ENCODE measurements at places on chromosomes 12 and 14. TPM values are rescaled to one million over a fixed set of nuclear protein-coding genes. Genes with fewer than 3 reads are reported as not detected.

The TRHDE gene
- 0.66 TPM for total RNA-seq

The C12orf42 gene
- total RNA-seq, result not detected

The SMIM41 gene
- total RNA-seq, result not detected

The NOPCHAP1 gene
- 26.0 TPM for total RNA-seq

The TMEM117 gene
- total RNA-seq, result 7.3 TPM

The PUS7L gene
- total RNA-seq, result 10.6 TPM

The GLRX5 gene
- total RNA-seq, result 62.8 TPM

The RDH12 gene
- not detected for total RNA-seq

The CCND2 gene
- 186 TPM for total RNA-seq

The CIROP gene
- not detected for total RNA-seq

The C12orf50 gene
- 0.30 TPM for total RNA-seq

The OAS2 gene
- total RNA-seq, result not detected

The EIF2S3B gene
- total RNA-seq, result 0.96 TPM

The B3GNT4 gene
- total RNA-seq, result 0.19 TPM

The MYBPC1 gene
- total RNA-seq, result 0.20 TPM

The GDF3 gene
- total RNA-seq, result not detected

The FAM90A1 gene
- not detected for total RNA-seq

The SOAT2 gene
- total RNA-seq, result not detected

The KCNJ8 gene
- total RNA-seq, result 4.6 TPM

The LRRK2 gene
- 2.1 TPM for total RNA-seq

The ANKRD33 gene
- total RNA-seq, result not detected

The TRAF3 gene
- 25.8 TPM for total RNA-seq

The HAL gene
- 0.65 TPM for total RNA-seq

The CACNA1C gene
- 1.6 TPM for total RNA-seq

The SERPINA5 gene
- 1.4 TPM for total RNA-seq

The IAPP gene
- total RNA-seq, result not detected

The TGM1 gene
- total RNA-seq, result 6.4 TPM

The OTOGL gene
- 0.12 TPM for total RNA-seq
